ENCODE measurements at places on chromosomes 5 and 9.

DNA sequence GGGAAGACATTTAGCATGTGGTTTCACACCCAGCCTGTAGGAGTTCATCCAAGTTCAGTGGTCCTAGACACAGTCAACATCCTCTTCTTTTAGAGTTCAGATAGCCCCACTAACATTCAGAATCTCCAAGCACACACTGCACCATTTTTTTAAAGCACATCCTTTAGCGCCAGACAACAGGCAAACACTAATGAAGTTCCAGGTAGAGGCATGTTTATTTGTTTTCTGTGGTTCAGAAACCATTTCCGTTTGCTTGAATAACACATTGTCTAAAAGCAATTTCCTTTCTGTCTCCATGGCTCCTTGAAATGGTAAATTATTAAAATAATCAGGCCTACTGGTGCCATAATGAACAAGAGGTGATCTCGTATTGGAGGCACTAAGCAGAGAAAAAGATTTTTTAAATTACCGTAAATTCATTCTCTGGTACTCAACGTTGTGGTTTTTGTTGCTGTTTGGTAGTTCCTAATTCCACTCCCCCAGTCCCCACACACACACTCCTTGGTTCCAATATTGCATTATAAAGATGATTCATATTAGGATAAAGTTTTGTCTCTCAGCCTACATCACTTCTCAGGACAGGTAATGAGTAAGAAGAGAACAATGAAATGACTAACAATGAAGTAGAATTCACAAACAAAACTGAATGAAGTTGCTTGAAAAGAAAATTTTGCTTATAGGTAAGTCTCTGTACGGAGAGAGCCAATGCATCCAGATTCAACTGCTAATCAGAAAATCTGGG, 153.1 kb downstream of the PCSK1 start:
- DNase-seq: no peak

DNA sequence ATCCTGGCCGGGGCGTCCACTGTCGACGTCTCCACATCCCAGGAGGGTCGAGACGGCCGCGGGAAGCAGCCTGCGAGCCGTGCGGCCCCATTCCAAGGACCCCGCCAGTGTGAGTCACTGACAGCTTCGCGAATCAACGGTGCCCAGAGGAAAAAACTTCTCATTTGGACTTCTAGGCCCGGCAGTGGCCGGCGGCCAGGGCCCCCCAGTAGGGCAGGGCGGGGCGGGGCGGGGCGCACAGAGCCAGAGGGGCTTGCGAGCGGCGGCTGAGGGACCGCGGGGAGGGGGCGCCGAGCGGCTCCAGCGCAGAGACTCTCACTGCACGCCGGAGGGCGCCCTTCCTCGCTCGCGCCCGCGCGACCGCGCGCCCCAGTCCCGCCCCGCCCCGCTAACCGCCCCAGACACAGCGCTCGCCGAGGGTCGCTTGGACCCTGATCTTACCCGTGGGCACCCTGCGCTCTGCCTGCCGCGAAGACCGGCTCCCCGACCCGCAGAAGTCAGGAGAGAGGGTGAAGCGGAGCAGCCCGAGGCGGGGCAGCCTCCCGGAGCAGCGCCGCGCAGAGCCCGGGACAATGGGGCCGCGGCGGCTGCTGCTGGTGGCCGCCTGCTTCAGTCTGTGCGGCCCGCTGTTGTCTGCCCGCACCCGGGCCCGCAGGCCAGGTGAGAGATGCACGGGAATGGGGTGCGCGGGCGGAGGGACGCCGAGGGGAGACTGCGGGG, at the start of gene F2R:
Gene F2R (plus strand): TSS at position 391 of the 720 bp plus-strand sequence. CDS start 182 bp downstream, at position 573.
- DNase-seq: no peak

GRCh38 chr5:55847837-55848236, 3.3 kb upstream of the IL31RA start:
- DNase-seq: no peak

- DNase-seq: no peak
Observed at GRCh38 chr9:115164511-115164974, 46.6 kb upstream of the TNC start.

- DNase-seq: no peak
Observed at GRCh38 chr5:91281401-91281800, 101.7 kb downstream of the ARRDC3 start.

GRCh38 chr5:155807884-155808576, 518.9 kb upstream of the SGCD start:
- no peak for DNase-seq

GRCh38 chr5:32099486-32100035, 74.6 kb downstream of the GOLPH3 start:
- DNase-seq: no peak

GRCh38 chr5:32842813-32843530, 131.9 kb downstream of the NPR3 start:
- no peak for DNase-seq

DNA sequence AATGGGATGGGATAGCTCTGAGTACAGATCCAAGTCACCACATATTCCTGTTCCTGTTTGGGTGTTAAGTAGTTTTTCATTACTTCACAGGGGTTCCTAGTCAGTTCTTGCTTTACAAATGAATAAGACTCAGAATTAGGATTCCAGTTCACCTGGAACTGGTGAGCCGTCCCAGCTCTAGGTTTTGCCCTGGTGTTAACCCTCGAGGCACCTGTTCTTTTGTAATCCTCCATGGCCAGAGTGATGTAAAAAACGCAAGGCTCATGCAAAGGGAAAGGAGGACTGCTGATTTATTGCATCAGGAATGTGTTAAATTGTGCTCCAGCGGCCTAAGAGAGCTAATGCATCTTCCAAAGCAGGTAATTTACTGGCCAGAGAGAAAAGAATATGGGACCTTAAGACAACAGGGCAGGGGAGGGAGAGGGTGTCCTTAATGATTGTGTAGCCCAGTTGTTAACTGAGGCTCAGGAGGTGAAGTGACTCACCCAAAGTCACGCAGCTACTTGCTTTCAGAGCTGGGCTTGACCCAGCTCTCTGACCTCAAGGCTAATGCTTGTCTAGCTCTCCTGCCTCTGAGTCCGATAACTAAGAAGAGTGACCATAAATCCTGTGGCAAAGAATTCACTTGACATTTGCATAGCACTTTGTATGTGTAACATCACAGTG, 70.5 kb downstream of the DMRT2 start:
- no peak for DNase-seq

GRCh38 chr9:84151640-84152039, 171.0 kb downstream of the RMI1 start:
- DNase-seq: no peak

GRCh38 chr9:129552064-129552463, 68.8 kb downstream of the C9orf50 start:
- DNase-seq: no peak

- no peak for DNase-seq
Observed at GRCh38 chr9:89873801-89874200, 269.0 kb downstream of the GADD45G start.

DNA sequence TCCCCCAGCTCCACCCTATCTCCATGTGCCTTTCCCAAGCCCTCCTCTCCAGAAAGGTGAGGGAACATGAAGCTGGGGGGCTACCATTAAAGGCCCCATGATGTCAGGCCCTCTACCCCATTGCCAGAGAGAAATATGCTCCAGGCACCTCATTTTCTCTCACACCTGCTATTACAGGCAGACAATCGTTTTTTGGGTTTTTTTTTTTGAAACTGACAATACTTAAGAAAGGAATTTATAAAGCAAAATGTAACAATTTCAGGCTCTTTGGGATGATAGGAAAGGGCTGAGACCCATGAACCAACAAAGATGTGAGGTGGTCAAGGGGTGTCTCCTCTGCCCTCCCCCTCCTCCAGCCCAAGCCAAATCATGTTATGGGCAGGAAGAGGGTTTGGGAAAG, 1.5 kb upstream of the GFRA3 start:
- DNase-seq: no peak

- DNase-seq: no peak
Observed at GRCh38 chr5:91225848-91226686, 157.1 kb downstream of the ARRDC3 start.

- DNase-seq: no peak
Observed at GRCh38 chr5:431711-432050, 11.3 kb upstream of the EXOC3 start.

DNA sequence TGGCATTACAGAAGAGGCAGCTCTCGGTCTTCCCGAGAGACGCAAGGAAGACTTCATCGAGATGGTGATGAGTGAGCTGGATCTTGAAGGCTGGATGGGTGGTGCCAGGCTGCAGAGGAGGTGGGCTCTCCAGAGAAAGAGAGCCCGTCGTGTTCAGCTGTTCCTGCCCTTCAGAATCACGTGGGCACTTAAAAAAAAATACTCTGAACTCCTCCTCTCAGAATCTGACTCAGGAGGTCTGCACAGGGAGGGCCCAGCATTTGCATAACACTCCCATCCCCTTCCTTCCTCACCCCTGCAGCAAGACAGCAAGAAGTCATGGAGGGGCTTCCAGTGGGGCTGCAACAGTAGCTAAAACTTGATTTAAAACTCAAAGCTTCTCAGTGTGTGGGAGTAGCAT, 203.0 kb downstream of the ATPSCKMT start:
- DNase-seq: no peak

DNA sequence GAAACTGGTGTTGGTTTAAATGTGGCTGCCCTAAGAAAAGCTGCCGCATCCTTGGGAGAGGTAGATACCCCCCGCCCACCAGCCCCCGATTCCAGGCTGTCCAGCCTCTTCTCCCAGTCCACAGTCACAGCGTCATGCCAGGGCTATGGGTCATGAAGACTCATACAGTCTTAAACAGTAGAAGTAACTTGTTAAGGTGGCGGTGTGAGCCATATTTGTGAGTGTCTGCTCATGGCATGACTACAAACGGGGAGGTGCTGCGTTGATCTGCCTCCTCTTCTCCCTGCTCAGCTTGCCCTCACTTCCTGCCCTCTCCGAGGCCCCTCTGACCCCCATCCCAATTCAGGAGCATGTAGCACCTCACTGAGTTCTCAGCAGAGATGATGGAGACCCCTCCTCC, 20.8 kb downstream of the FGD3 start:
- no peak for DNase-seq

DNA sequence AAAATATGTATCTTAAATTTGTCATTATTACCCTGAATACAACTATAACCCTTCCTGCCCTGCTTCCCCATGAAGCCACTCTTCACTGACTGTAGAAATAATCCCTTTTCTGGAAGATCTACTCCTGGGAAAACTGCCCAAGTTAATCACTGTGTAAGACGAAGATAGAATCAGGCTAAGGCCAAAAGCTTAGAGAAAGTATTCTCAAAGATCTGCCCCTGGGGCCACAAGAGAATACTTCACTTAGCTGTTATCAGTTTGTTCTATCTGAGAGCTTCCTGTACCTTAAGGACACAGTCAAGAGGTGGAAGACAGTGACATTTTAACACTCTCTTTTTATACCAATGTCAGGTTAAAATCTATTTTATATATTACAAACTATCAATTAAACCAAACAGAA, 33.8 kb downstream of the RNF145 start:
- no peak for DNase-seq

DNA sequence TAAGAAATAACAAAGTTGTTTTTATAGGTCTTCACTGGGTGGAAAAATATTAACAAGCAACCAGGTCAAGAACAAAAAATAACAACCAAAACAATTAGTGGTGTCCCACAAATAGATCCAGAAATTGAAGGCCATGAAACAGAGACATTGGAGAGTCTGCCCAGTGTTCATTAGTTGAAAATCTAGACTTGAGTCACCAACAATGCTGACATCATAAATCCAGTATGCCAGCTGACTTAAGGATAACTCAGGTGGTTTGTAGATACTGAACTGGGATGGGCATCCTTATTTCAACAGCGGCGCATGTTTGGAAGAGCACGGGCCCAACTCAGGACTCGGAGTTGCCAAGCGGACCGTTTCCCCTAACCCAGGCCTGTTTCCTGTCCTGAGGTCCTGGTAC, 80.7 kb upstream of the TNFAIP8 start:
- no peak for DNase-seq

GRCh38 chr9:2024888-2025782, 10.0 kb downstream of the SMARCA2 start:
- DNase-seq: no peak

DNA sequence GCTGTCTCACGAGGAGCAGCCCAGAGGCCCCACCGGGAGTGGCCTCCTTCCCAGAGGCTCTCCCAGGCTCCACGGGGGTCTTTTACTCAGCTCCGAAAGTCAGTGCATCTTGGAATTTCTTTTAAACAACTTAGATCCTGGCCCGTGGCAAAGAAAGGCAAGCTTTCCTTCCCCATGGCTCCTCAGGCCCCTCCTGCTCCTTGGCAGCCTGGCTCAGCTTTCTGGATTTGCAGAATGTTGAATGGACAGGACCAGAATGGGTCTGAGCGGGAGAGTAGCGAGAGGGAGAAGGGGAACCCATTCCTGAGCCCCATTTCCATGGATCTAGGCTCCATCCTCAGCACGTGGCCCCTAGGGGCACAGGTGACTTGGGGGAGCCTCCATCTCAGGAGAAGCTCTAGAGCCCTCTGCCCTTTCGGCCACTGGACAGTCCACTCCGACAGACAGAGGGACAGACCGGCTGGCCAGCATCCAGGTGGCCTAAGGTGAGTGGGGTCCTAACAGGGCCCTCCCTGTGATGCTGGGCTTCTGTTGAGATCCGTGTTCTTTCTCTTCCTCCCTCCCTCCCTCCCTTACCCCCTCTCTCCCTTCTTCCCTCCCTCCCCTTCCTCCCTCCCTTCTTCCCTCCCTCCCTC, 173.9 kb upstream of the PPP1R26 start:
- DNase-seq: no peak

DNA sequence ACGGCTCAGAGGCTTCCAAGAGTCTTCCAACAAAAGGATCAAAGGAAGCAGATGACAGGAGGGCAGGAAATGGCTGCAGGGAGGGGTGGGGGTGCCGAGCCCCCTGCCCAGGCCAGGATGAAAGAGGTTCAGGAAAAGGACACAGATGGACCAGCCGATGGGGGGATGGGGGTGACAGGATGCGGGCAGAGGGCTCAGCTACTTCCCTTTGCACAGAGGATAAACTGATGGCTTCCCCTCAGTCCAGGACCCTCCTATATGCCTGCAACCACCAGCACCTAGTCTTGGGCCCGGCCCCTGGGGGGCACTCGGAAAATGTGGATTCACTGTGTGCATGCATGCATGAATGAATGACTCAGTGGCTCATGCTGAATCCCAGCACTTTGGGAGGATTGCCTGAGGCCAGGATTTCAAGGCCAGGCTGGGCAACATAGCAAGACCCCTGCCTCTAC, 148.2 kb downstream of the C9orf50 start:
- no peak for DNase-seq

GRCh38 chr5:6261668-6262067, 116.7 kb downstream of the MED10 start:
- DNase-seq: no peak

DNA sequence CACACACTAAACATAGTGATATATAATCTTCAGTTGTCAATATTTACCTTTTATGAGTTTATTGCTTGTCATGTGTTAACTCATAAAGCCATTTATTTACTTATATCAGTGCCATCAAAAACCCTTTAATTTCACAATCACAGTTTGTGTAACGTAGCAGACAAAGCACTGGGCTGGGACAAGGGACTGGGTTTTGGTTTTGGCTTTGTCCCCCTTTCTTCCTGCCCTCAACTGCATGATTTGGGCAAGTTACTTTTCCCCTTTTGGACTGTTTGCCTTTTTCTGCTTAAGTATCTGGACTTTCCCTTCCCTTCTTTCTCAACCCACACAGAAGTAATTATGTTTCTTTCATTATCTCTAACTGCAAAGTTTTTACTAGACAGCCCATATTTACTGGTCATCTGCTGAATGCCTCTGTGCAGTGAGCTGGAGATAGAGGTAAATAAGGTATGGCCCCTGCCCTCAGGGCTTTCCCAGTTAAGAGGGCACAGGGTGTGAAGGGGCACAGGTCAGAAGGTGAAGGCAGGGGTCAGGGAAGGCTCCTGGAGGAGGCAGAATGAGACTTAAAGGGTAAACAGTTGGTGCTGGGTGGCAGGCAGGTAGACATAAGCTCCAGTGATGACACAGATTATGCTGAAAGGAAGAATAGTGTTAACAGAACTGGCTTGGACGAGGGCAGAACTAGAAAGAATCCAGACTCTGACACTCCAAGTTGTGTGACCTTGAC, 14.8 kb upstream of the NR3C1 start:
- no peak for DNase-seq

All from NCI-H187 (cell line).